ENCODE measurements at places on chromosomes 1 and 21. TPM values are rescaled to one million over a fixed set of nuclear protein-coding genes. Genes with fewer than 3 reads are reported as not detected.

Gene LIN28A
- not detected for total RNA-seq

Gene SLC5A3
- 16.6 TPM for total RNA-seq

Gene AMY1A
- total RNA-seq, result not detected

Gene CCDC27
- not detected for total RNA-seq

Gene CD2
- total RNA-seq, result not detected

Gene MEX3A
- 4.7 TPM for total RNA-seq

Gene ASCL5
- total RNA-seq, result not detected

Gene TMEM240
- 2.1 TPM for total RNA-seq

Gene LRRC53
- not detected for total RNA-seq

Gene RGS18
- not detected for total RNA-seq

Gene GABRD
- total RNA-seq, result not detected

Gene ANKRD45
- total RNA-seq, result not detected

Gene NMNAT2
- under 0.01 TPM for total RNA-seq

Gene WNT3A
- not detected for total RNA-seq

Gene PRUNE1
- total RNA-seq, result 16.5 TPM

Gene CNKSR1
- 46.1 TPM for total RNA-seq

Gene GFI1
- total RNA-seq, result under 0.01 TPM

Gene PYHIN1
- not detected for total RNA-seq

Gene CLDN14
- total RNA-seq, result not detected

Gene TMEM59
- total RNA-seq, result 309 TPM

Gene OVAAL
- total RNA-seq, result not detected

Gene AMPD1
- not detected for total RNA-seq

Gene DPT
- not detected for total RNA-seq

Gene HOOK1
- 1.7 TPM for total RNA-seq

Gene ZYG11A
- 0.76 TPM for total RNA-seq

Gene OR2AK2
- not detected for total RNA-seq

Gene TUFT1
- total RNA-seq, result 125 TPM

Gene NEK2
- total RNA-seq, result 8.2 TPM

Gene ZBTB8OS
- 35.7 TPM for total RNA-seq

Gene GABPB2
- total RNA-seq, result 7.6 TPM

Gene FCRL1
- not detected for total RNA-seq

Gene TMEM81
- total RNA-seq, result 0.65 TPM

Gene GRIK1
- total RNA-seq, result not detected

Gene RGL1
- 1.2 TPM for total RNA-seq

Gene NTRK1
- total RNA-seq, result not detected

Data from placental epithelial cell (primary cell).